ENCODE measurements at places on chromosomes 7 and 10.

DNA sequence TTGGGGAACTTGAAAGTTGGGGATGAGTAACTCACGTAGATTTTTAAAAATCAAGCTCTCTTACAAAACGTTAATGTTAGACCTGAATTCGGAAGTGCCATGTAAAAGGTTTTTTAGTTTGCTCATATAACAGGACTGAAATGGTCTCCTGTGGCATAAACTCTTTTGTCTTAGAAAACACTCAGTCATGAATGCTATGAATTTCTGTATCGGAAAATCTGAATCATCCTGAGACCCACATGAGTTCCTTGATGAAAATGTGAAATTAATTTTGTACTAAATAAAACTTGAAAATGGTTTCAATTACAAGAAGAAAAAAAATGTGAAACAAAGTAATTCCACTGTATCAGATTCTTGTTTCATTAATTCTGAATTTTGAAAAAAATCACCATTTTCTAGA, 134.8 kb upstream of the BMPER start:
- DNase-seq = no peak

GRCh38 chr10:79346388-79347225, 662 bp upstream of the PPIF start:
- DNase-seq = no peak

DNA sequence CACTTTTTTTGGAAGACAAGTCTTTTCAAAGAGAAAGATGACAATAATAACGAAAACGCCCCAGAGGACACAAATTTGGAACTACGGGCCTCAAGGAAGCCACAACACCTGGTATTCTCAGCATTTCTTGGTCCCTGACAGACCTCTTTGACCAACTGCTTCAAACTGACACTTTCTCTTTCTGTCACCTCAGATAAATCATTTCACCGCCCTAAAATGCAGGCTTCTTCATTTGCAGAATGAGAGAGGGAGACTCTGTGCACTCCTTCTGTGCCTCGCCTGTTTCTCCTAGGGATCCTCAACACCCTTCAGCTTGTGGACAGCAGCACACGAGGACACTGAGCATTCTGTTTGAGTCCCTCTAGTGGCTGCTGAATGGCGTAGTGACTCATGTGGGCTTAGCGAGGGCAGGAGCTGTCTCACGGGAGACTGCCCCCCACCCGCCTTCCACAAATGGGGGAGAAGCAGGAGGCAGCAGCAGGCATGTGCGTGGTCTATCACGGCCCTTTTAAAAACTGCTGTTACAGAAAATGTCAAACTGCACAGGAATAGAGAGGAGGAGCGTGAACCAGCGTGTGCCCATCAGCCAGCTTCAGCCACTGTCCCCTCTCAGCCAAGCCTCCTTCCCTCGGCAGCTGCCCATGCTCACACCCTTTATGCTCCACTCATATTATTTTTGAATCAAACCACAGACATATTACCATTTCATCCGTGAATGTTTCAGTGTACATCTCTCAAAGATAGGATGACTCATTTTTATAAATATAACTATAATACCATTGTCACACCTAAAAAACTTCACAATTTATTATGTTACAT, 41.4 kb downstream of the GSDME start:
- DNase-seq = no peak

DNA sequence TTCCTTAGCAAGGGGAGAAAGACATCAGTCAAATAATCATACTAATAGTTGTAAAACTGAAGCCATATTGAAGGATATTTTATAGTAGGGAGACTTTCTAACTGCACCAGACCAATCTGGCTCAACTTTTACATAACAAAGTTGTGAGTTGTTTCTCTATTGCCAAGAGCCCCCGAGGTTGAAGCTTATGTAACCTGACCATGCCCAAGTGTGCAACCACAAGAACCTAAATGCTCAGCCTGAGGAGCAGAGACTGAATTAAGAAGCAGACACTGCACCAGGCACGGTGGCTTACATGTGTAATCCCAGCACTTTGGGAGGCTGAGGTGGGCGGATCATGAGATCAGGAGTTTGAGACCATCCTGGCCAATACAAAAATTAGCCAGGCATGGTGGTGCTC, 77.3 kb upstream of the ARMC3 start:
- DNase-seq = no peak

Data from activated CD4-positive, alpha-beta T cell treated with anti-CD3 and anti-CD28 coated beads, Interleukin-2, amount 50 U/mL, for 24 hours (primary cell).